ENCODE measurements at places on chromosomes 3 and 15.
A peak's percentile ranks its signal among the peaks of the same experiment; 100 is the strongest.

DNA sequence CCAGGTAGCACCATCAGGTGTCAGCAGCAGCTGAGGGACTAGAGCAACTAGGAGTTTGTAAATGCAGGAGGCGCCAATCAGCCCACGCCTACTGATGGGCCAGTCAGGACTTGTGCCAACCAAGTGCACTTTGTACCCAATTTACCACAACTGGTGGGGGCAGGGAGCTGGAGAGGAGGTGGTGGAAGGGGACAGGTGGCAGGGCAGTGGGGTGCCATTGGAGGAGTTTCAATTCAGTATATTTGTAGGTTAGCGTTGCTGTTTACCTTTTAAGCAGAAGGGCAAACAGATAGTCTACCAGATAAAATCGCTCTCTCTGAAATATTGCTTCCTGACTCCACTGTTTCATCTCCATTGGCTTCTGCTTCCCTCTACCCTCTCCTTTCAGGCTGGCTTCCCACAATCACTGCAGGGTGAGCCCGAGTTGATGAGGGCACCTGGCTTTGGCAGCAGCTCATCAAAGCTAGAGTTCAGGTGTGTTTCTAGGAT is 75.7 kb downstream of the TRIM69 start:
- no peak for DNase-seq

DNA sequence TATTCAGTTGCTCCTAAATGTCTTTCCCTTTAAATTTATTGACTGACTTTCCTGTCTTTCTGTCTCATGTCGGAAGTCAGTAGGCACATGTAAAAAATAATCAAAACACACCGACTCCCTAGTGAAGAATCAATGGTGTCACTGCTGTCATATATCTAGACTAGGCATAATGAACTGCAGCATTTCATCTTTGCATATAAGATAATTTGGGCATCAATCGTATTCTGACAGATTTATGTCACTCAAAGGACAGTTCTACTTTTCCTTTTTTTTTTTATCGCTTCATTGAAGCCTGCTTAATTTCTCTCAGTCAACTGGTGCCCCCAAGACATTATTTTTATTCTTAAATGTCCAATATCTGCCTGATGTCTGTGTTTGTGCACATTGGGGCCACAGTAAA is 206.3 kb downstream of the MEIS2 start:
- no peak for DNase-seq

- DNase-seq = no peak
These were observed 15.9 kb upstream of the LCMT2 start for GRCh38 chr15:43346305-43346704.

GRCh38 chr15:58043192-58043903 is 22.2 kb downstream of the ALDH1A2 start:
- DNase-seq = peak; percentile 27

DNA sequence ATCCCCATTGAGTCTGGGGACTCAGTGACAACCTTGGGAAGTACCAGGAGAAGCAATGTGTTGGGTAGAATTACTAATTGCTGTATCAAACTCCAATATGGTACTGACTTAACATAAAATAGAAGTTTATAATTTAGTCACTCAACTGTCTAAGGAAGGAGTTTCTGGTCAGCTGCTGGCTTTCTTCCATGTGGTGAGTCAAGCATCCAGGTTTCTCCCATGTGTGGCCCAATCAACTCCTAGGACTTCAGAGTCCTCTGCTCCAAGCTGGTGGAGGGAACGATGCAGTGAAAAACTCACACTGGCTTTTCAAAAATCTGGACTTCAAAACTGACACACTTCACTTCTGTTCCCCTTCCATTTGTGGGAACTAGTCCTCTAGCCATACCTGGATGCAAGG is 25.2 kb downstream of the WNT5A start:
- DNase-seq = peak; percentile 84

- DNase-seq = no peak
These were observed 154.6 kb upstream of the MEF2A start for GRCh38 chr15:99411234-99411633.

DNA sequence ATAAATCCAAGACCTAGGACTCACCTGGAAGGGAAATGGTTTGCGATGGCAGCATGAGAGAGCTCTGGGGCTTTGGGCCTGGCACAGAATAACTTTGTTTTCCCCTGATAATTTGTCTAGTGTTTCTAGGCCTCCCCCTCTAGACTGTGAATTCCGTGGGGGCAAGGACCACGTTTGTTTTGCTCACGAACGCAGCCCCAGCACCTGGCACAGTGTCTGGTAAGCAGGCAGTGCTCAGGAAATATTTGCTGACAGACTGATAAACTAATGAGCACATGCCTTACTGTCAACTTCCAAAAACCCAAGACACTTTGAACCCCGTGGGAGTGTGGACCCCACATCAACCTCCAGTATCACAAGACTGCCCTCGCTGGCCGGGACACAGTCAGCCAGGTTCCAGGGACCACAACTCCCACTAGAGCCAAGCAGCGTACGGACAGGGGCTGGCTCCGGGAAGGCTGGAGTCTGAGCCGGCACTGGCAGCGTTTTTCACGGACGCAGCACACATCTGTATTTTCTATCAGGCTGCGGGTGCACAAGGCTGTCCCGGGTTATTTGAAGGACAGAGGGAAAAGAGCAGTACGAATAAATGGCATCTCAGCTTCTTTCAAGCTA is 146.5 kb downstream of the XXYLT1 start:
- DNase-seq = no peak

DNA sequence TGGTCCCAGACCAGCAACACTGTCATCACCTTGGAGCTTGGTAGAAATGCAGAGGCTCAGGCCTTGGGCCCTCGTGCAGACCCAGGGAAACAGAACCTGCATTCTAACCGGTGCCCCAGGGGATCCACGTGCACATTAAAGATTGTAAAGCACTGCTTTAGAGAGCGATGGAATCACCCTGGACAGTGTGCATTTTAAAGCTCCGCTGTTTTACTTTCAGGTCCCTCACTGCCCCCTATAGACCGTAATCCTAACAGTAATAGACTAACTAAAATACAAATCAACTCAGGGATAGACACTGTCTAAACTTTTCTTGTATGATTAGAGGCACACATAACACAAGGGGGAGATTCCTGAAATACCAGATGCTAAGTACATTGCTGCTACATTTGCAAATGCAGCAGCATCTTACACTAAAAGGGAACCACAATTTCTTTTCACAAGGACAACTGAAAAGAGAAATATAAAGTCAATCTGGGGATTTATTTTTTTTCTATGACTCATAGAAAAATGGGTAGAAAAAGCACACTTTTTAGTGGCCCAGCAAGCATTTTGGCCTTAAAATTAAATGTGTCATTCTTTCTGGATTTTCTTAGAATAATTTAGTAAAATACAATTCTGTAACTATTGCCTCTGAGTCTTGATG is 10.5 kb upstream of the SH3GL3 start:
- peak; percentile 70 for DNase-seq

DNA sequence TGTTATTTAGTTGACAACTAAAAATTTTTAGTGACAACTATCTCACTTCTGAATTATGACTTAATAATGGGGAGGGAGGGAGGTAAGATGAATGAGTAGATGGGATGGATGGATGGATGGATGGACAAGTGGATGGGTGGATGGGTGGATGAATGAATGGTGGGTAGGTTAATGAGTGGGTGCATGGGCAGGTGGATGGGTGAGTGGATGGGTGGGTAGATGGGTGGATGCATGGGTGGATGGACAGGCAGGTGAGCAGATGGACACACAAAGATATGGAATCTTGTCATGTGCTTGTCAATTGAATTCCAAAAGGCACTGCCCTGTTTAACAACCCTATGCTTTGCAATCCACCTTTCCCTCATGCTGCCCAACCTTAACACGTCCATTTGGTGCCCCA is 41.5 kb downstream of the KLHL25 start:
- no peak for DNase-seq

- no peak for DNase-seq
These were observed 477.7 kb downstream of the ZBBX start for GRCh38 chr3:166902374-166902773.

DNA sequence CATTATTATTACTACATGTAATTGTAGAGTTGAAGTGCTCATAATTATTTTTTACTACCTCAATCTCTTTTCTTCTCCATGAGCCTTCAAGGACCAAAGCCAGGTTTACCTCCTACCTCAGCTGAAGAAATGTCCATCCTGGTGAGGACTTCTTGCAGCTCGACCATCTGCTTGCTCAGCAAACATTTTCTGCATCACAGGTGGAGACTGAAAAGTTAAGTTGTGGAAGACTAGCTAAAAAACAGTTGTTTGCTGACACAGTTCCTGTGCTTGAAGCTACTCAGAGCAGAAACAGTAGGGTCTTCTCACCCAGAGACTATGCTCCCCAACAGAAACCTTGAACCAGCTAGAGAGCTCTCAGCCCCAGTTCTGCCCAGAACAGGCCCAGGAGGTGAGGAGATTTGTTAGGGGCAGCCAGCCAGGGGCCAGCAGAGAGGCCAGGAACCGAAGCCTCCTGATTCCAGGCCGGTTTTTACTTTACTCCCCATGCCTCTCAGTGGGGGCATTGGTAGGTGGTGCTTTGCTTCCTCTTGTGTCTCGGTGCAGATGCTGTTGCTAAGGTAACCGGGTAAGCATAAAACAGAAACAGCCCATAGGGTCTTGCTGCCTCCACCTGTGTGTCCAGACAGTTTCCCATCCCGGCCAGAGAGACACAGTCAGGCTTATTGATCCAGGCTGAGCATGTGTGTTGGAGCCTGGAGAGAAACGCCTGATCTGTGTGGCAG is 54.9 kb downstream of the CCNL1 start:
- no peak for DNase-seq

DNA sequence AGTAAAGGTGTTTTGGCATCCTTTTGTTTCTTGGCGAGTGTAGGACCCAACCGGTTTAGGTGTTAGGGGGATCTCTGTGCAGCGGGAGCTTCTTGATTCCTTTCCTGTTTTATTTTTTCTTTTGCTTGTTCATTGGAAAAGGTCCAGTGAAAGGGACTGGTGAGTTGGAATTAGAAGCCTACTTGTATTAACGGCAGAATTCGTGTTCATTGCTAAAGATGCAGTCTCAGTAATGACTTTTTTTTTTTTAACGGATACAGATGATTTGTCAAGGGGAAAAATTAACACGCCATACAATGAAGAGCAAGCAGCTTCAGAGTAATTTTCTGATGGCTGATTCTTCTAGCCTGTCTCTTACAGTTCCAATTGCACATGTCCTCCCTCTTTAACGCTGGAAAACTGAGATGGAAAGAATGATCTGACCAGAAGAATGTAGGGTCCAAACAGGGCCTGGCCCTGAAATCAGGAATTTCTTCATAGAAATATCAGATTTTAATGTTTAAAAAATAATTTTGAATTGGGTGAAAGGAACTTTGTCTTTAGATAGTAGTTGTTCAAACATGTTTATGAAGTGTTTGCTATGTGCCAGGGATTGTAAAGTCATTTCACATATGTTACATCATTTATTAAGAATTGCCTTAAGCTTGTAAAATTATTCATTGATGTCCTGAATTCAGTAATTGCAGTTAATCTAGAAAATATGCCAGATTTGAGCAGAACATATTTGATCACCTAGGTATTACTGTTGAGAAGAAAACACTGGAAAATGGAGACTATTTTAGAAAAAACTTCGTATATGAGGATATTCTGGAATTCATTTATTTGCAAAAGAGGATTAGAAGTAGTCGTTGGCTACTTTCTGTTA is 1.4 kb downstream of the MAPK6 start:
- DNase-seq = peak; percentile 35

DNA sequence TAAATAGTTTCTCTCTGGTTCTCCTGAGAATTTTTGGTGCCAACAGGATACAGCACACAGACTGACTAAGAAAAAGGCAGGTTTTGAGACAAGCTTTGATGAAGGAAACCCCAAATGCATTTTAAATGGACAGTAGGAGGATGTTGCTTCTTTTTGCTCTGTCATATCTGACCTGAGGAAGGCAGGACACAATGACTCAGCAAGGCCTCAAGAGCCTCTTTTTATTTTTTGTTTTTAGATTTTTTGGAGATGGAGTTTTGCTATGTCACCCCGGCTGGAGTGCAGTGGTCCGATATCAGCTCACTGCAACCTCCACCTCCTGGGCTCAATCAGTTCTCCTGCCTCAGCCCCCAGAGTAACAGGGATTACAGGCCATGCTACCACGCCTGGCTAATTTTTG is 16.9 kb upstream of the KNG1 start:
- no peak for DNase-seq

- DNase-seq = no peak
These were observed 21.9 kb upstream of the RPL29 start for GRCh38 chr3:52017586-52017985.

GRCh38 chr15:37900326-37901221 is 33.9 kb upstream of the TMCO5A start:
- DNase-seq = peak; percentile 82

DNA sequence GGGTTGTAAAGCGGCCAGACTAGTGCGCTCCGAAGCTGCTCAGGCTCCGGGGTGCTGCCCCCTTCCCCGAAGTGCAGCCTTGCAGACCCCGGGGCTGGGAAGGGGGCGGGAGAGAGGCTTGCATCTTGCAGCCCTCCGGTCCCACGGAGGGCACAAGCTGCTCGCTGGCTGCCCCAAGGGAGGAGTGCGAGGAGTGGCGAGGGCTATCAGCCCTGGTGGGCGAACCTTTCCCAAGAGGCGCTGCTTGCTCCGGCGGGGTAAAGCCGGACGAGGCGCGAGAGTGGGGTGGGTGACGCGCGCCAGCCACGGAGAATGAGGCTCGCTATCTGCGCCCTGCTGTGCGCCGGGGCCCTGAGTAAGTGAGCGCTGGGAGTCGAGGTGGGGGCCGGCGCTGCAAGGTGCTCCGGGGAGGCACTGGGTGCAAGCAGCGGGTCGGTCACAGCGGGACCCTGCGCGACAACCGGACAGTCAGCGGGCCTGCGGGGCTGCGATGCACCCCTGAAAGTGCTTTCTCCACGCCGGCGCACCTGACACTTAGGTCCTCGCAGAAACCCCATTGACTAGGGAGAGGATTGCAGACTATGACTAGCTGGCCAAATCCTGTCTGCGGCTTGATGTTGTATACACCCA is 12.7 kb upstream of the TOPBP1 start:
- no peak for DNase-seq

DNA sequence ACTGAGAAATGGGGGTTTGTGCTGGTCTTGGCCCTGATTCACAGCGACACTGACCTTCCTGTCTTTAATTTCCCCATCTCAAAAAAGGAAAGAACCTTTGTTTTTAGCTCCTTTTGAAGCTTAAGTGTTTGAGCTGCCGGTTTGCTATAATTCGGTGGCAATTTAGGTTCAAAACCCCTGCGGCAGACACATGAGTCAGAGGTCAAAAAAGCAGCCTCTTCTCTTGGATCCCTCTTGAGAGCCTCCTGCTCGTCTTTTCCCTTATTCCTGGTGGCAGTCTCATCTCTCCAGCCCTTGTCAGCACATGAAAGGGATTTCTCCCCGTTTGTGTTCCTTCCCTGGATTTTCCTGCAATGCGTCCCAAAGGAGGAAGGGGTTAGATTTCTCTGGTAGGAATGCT is 64.5 kb downstream of the GRIP2 start:
- no peak for DNase-seq

DNA sequence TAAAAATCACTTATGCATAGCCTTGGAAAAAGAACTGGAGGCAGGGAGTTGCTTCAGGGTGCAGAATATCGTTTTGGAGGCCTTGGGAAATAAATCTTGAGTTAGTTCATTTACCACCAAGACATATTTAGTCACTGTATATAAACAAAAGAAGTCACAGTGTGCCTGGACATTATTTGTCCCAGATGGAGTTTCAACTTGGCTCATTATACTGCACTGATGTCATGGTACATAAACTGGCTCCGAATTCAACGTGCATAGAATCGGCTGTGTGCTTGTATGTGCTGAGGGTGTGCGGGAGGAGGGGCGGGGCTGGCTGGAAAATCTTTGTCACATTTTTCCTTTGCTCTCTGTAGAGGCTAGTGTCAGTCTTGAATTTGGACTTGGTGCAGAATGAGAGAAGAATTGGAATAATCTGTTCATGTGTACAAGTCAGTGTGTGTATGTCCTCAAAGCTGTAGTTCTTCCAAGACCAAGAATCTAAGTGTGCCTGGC is 86.6 kb downstream of the FNDC3B start:
- DNase-seq = peak; percentile 75

- peak; percentile 59 for DNase-seq
These were observed 827 bp downstream of the SLC25A36 start for GRCh38 chr3:140942221-140943104.
